ENCODE measurements at places on chromosomes 13 and 19.

DNA sequence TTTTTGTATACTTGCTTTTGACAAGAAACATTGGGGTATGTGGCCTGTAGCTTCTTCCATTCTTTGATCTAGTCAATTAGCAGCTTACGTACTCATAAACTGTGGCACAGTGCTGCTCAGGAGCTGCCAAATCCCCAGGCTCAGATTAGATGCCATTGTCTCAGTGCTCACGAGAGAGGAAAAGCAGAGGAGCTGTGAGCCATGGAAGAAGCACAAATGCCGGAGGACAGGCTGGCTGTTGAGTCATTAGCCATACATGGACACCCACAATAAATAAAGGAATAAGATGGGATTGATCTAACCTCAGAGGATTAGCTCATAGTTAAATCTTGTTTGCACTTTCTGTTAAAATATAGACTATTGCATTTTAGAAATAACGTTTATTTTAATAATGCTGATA, 121.7 kb downstream of the POSTN start:
- DNase-seq, result no peak

DNA sequence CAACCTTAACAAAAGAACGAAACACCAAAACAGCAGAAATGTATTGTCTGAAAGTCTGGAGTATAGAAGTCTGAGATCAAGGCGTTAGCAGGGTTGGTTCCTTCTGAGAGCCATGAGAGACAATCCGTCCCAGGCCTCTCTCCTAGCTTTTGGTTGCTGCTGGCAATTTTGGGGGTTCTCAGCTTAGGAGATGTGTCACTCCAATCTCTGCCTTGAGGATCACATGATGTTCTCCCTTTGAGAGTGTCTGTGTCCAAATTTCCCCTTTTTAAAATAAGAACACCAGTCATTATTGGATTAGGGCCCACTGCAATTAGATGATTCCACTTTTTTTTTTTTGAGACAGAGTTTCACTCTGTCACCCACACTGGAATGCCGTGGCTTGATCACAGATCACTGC, 10.1 kb downstream of the KCNN1 start:
- DNase-seq, result no peak

GRCh38 chr13:31200637-31200971, 829 bp downstream of the B3GLCT start:
- no peak for DNase-seq

DNA sequence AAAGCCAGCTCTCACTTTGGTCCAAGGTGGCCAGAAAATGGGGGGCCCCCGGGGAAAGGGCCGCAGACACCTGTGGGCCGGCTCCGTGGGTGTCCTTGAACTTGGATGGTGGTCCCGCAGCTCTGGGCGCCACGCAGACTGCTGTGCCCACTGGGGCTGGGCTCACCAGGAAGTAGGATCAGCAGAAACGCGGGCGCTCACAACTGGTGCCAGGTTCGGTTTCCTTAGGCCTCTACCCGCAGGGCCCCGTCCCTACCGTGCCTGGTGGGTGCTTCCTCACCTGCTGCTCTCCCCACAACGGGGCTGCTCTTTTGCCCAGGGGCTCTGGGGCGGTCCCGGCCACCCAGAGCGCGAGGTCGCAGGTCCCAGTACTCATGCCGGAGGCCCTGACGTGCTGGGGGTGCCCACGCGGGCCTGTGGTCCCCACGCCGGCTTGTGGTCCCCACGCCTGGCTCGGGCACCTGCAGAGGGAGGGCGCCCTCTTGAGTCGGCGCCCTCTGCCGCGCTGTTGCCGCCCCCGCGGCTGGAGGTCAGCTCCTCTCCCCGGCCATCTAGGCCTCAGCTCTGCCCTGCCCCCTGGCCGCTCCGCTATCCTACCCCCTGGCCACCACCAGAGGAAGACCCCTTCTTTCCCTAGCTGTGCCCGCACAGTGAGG, 1303.6 kb downstream of the UQCRFS1 start:
- no peak for DNase-seq

- no peak for DNase-seq
These were observed 30.4 kb downstream of the IRS2 start for GRCh38 chr13:109755997-109756396.

DNA sequence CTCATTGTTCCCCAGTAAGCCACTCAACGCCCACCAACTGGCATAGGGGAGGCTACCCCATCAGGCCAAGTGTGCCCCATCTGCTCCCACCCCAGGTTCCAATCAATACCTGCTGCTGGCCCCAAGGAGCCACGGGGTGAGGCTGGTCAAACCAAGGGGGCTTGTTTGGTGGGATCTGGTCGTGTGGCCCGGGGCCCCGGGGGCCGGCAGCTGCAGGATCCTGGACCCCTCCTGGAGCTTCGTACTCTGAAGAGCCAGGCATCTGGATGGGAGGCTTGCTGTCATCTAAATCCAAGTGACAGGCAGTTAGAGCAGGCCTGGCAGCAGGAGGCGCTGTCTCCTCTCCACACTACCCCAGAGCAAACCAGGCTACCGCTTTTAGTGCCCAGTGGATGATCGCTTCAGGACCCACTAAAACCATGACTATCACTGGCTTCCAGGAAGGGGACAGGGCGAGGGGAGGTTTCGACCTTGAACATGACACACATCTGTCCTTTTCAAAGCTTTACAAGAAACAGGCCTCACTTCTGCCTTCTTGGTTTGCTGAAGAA, 14.2 kb downstream of the CHERP start:
- no peak for DNase-seq

GRCh38 chr19:52039169-52039568, 9.5 kb downstream of the ZNF432 start:
- no peak for DNase-seq

- no peak for DNase-seq
These were observed 4.2 kb downstream of the WDFY2 start for GRCh38 chr13:51588406-51588949.

- DNase-seq, result no peak
These were observed 13.9 kb downstream of the FCHO1 start for GRCh38 chr19:17765069-17765618.

DNA sequence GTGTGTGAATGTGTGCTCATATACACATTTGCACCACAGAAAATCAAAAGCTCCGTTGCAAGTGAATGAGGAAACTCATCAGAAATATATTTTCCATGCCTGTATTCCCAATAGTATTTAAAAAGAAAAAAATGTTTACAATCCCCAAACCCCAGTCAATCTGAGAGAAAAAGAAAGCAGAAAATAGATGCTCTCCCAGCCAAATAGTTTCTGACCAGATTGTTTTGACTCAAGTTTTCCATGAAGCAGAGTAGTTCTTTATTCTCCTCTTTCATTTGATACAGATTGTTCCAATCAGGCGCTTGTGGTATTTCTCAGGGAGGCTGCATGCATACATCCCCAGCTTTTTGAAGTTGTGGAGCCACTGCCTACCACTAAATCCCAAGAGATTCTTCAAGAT, 110.6 kb downstream of the STARD13 start:
- DNase-seq, result no peak

DNA sequence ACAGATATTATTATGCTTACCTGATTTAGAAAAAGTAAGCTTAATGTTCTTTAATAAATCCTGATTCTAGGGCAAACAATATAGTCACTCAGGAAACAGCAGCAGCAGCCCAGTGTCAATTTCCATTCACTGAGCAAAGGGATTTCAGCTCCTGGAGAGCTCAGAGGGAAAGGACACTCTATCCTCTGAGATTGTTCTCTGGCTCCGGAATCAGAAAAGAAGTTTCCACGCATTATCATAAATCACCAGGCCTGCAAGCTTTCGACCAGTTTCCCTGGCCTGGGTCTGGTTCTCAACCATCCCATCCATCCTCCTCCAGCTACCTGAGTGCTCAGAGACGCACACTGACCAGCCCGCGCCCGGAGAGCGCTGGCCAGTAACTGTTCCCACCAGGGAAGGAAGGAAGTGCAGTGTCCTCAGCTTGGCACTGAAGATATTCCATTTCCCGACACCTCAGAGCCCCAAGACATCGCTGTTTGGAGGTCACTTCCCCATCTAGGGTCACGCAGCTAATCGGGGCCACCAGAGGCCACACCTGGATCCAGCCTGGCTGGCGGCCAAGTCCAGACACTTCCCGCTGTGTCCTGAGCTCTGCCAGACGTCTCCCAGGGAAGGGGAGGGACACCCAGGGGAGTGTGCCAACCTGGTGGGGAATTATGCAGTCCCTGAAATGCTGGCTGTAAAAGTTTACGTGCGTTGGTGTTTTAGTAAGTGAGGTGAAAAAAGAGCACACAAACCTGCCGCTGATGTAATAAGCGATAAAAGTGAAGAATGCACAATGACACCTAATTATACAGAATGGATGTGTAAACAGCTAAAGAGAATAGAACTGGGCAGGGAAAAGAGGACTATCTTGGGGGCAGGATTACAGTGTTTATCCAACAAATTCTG, 29.1 kb downstream of the EPS15L1 start:
- no peak for DNase-seq

DNA sequence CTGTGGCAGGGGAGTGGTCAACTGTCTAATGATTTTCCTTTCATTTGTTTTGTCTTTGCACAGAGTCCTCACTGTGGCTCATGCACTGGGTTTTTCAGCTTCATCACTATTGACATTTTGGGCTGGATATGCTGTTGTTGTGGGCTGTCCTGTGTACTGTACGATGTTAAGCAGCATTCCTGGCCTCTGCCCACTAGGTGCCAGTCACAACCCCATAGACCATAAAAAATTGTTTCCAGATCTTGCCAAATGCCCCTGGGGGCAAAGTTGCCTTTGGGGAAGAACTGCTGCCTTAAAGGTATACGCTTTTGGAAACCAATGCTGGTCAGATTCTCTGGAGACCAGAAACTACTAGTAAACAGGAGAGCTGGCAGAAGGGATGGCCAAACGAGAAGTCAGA, 310.4 kb downstream of the SPRY2 start:
- DNase-seq, result no peak

DNA sequence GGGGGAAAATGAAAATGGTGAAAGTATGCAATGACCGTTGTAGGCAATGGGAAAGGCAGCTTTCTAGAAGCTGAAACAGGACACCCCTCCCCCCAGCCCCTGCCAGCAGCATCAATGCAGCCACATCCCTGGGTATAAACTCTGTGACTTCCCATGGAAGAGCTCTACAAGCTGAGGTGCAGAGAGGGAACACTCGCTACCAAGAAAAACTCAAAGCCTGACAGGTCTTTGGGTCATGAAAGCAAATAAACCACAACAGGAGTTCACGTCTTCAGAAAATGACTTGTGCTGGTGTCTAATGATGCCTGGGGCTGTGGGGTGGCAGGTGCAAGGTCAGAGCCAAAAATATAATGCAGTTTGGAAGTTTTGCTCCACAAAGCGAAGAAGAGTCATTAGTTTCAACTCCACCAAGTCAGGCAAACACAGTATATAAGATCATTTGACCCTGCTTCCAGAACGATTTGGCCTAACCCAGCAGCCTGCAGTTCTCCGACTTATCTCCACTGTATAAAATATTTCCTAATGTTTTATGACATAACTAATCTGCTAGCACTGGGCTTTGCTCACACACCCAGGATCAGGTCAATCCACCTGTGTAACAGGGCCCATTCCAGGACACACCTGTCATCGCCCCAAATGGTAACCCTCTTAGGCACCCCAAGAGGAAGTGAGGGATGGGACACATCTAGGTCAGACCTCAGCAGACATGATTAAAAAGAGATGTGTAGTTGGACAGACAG, 102.1 kb downstream of the IRS2 start:
- DNase-seq, result no peak

- no peak for DNase-seq
These were observed 27.6 kb upstream of the MAP3K10 start for GRCh38 chr19:40163541-40164129.

- no peak for DNase-seq
These were observed 32.3 kb downstream of the ZNF333 start for GRCh38 chr19:14722127-14722526.

- no peak for DNase-seq
These were observed 242.1 kb downstream of the DACH1 start for GRCh38 chr13:71624653-71625600.

GRCh38 chr13:44237881-44238421, 135.7 kb upstream of the SERP2 start:
- DNase-seq, result no peak

GRCh38 chr13:66128692-66129269, 1101.4 kb downstream of the PCDH9 start:
- no peak for DNase-seq

DNA sequence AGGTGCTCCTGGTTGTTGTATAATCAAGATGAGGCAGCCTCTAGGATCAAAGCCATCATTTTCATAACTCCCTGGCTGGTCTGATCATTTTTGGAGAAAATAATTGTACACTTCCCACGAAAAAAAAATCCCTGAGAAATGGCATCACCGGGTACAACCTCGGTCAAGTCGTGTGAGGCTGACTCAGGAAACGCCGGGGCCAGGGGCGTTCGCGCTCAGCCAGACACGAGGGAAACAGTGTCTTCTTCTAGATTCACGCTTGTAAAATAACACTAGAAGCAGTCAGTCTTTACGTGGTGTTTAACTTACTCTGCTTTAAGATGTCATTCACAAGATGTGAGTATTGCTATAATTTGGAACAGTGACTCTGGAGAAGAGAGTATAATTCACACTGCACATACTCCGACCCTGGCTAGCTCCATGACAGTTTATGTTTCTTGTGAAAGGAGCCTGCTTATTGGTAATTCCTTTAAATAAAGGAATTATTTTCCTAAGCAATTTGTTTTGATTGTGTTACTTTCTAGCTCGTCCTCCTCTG, 109.0 kb upstream of the SOX1 start:
- no peak for DNase-seq

DNA sequence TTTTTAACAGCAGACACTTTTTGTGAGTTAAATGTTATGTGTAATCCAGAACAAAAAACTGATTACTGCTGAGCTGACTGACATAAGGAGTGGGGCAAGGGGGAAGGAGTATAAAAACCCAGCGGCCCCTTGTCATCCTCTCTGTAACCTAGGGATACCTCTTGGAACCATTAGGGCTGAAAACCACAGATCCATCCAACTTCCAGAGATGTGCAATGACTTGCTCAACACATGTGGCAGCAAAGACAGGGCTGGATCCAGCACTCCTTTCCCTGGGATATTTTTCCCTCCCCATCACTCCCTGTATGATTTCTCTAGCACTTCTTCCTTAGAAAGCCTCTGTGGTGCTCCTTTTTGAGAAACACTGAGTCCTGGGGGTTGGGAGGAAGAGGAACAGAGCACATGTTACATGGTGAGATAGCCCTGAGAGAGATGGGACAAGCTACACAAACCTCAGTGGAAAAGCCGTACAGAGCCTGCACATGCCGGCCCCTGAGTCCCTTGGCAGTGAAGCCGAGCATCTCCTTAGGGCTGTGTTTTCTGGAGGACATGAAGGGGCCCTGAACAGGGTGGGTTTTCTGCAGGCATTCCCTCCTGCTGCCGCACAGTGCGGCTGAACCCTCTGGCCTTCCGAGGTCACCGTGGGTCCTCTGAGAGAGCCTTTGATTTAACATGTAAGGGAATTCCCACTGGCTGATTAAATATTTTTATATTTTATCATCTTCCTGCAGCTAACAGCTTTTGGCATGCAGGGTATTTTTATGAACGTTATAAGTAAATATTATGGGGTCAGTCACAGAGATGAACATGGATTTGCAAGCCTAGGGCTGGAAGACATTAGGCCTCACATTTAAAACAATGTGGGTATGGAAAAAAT, 219.9 kb downstream of the COG6 start:
- DNase-seq, result no peak

- DNase-seq, result no peak
These were observed 4.9 kb downstream of the FLT1 start for GRCh38 chr13:28490061-28490460.

GRCh38 chr13:100751826-100752225, 77.2 kb upstream of the TMTC4 start:
- DNase-seq, result no peak
